Mammary epithelial cell (primary cell): ENCODE measurements at places on chromosomes 3 and 15. TPM values are rescaled to one million over a fixed set of nuclear protein-coding genes. Genes with fewer than 3 reads are reported as not detected.

Gene ADAMTS7
- polyA plus RNA-seq, result 5.6 TPM

Gene NPAP1
- not detected for polyA plus RNA-seq

Gene FHIT
- polyA plus RNA-seq, result 1.5 TPM

Gene C3orf20
- polyA plus RNA-seq, result not detected

Gene FANCD2OS
- polyA plus RNA-seq, result not detected

Gene NAALADL2
- polyA plus RNA-seq, result 0.15 TPM

Gene ZNF774
- 2.2 TPM for polyA plus RNA-seq

Gene GRAMD1C
- polyA plus RNA-seq, result 0.91 TPM

Gene FILIP1L
- 3.7 TPM for polyA plus RNA-seq

Gene ST3GAL6
- 3.6 TPM for polyA plus RNA-seq

Gene TMCC1
- 14.8 TPM for polyA plus RNA-seq

Gene HIGD2B
- not detected for polyA plus RNA-seq

Gene BTD
- polyA plus RNA-seq, result 17.2 TPM

Gene C3orf49
- polyA plus RNA-seq, result not detected

Gene TNNC1
- 0.15 TPM for polyA plus RNA-seq

Gene CCDC174
- 5.0 TPM for polyA plus RNA-seq

Gene NME9
- not detected for polyA plus RNA-seq

Gene CAND2
- polyA plus RNA-seq, result 0.19 TPM

Gene LTF
- 0.02 TPM for polyA plus RNA-seq

Gene GABRB3
- not detected for polyA plus RNA-seq

Gene LMCD1
- 4.4 TPM for polyA plus RNA-seq

Gene ZNF660
- polyA plus RNA-seq, result 0.01 TPM

Gene GOLGA8J
- polyA plus RNA-seq, result not detected

Gene TXNRD3
- polyA plus RNA-seq, result 6.8 TPM

Gene CCNB2
- 67.7 TPM for polyA plus RNA-seq

Gene DOCK3
- polyA plus RNA-seq, result 0.08 TPM

Gene C2CD4B
- polyA plus RNA-seq, result not detected

Gene RHOV
- polyA plus RNA-seq, result 0.90 TPM

Gene WDR82
- polyA plus RNA-seq, result 52.7 TPM

Gene GOLGA8T
- polyA plus RNA-seq, result not detected

Gene EFCAB12
- polyA plus RNA-seq, result 0.23 TPM

Gene QARS1
- polyA plus RNA-seq, result 203 TPM

Gene CD200
- 4.2 TPM for polyA plus RNA-seq

Gene LARP6
- polyA plus RNA-seq, result 39.1 TPM

Gene TMIE
- polyA plus RNA-seq, result 0.09 TPM

Gene AADACL2
- not detected for polyA plus RNA-seq

Gene SPTBN5
- polyA plus RNA-seq, result 2.1 TPM

Gene MNS1
- polyA plus RNA-seq, result 0.41 TPM

Gene SLC22A13
- 0.14 TPM for polyA plus RNA-seq

Gene DLL4
- polyA plus RNA-seq, result not detected

Gene EBLN2
- 0.42 TPM for polyA plus RNA-seq

Gene RETNLB
- polyA plus RNA-seq, result not detected

Gene EIF2A
- polyA plus RNA-seq, result 133 TPM

Gene CRABP1
- not detected for polyA plus RNA-seq

Gene ARPIN
- polyA plus RNA-seq, result 10.8 TPM

Gene SPESP1
- 12.8 TPM for polyA plus RNA-seq

Gene DALRD3
- 48.8 TPM for polyA plus RNA-seq

Gene DAZL
- polyA plus RNA-seq, result not detected

Gene CNTN3
- polyA plus RNA-seq, result 11.9 TPM

Gene CD200R1L
- polyA plus RNA-seq, result not detected

Gene PLEKHO2
- 11.3 TPM for polyA plus RNA-seq

Gene CEP19
- 1.5 TPM for polyA plus RNA-seq

Gene MCTP2
- 19.5 TPM for polyA plus RNA-seq

Gene CLPX
- polyA plus RNA-seq, result 17.8 TPM

Gene CASR
- polyA plus RNA-seq, result not detected

Gene PLCB2
- 0.97 TPM for polyA plus RNA-seq
